ENCODE measurements at places on chromosomes 3 and 15.

GRCh38 chr15:34841262-34841725 lies 45.9 kb upstream of the ACTC1 start:
- DNase-seq: no peak

DNA sequence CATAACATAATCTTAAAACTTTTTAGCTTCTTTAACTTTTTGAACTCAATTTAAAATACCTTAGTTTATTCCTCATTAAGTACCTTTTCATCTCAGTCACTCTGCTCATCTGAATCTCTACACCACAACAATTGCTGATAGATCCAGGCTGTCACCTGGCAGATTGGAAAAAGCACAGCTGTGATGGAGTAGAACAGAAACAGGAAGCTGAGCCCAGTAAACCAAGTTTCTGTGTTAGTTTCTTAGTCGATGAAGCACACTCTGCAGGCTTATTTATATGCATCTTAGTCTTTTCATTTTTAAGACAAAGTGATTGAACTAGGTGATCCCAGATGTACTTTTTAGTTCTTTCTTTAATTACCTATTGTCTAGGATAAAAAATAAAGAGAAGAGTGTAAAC lies 1398.0 kb upstream of the ALCAM start:
- no peak for DNase-seq

DNA sequence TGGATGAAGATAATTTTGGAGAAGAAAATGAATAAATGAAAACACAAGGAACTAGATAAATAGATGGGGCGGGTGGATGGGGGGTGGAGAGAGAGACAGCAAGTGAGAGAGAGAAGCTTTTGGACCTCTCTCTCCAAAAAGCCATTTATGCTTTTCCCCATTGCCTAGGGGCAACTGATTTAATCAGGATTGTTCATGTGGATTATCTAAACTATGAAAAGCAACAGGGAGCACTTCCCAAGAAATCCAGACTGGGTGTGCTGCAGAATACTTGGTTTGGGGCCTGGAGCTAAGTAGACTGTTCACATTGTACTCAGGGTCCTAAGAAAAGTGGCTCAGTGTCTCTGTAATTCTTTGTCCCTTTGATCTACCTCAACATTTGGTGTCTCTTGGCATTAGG lies 367.0 kb downstream of the TIGIT start:
- DNase-seq: no peak

- DNase-seq: no peak
These were observed 415.3 kb downstream of the CNTN4 start for GRCh38 chr3:2513986-2514385.

DNA sequence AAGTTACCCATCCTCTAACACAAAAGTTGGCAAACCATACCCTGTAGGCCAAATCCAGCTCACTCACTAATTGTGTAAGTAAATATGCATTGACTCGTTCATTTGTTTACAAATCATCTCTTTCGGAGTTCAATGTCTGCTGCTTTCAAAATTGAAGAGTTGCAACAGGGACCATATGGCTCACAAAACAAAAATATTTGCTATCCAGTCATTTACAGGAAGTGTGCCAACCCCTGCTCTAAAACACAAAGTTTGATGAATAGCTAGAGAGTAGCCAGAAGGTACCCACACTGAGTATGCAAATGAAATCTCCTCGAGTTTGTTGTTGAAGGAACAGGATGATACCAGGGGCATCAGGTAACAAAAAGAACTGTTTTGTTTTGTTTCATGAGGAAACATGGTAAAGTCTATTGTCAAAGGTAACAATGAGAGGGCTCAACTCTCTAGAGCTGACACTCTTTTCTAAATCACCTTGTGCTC lies 236.2 kb upstream of the THBS1 start:
- DNase-seq: no peak

- no peak for DNase-seq
These were observed 3.0 kb upstream of the ZMAT3 start for GRCh38 chr3:179074656-179075055.

DNA sequence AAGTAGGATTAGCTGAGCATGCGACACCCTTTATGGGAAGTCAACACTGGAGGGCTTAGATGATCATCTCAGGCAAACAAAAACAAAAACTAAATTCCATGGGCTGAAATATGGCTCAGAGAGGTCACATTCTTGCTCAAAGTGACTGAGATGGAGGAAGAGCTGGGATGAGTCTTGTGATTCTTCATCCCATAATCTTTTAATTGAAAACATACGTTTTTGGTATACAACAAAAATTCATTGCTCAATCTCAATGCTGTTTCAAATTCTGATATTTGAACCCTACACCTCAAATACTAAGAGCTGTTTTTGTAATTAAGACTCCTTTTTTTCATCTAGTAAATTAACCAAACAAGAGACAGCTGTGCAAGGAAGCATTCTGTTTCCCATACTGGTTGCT lies 257.0 kb downstream of the NR1D2 start:
- DNase-seq: no peak

DNA sequence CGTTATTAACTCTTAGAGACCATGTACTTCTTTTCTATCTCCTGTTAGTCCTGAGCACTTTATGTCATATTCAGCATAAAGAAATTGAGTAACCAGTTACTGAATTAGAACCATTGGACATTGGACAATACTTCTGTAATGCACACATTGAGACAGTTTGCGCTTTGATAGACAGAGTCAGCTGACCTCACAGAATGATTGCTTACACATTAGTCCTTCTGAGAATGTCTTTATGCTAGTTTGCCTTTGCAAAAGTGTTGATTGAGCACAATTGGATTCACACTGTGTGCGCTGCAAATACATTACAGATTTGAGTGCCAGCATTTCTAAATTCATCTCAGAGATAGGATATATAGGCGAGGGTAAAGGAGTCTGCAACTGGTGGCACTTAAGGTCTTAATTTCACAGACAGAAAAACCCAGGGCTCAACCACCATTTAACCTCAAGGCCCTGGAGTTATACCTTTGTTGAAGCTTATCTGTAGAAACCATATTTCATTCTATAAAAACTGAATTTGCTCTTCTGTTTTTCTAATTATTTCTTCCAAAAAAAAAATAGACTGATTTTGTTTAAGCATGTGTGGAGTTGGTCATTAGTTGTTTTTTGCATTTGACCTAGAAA lies 3.8 kb downstream of the SERPINI1 start:
- no peak for DNase-seq

Measured in gastrocnemius medialis (tissue), 4 donors.